ENCODE measurements at places on chromosomes 2 and 18. TPM values are rescaled to one million over a fixed set of nuclear protein-coding genes. Genes with fewer than 3 reads are reported as not detected.

The MC5R gene
- total RNA-seq: not detected

The REG3A gene
- not detected for total RNA-seq

The SULT1C2 gene
- total RNA-seq: not detected

The ARHGEF4 gene
- total RNA-seq: 70.3 TPM

The KCNE4 gene
- total RNA-seq: 0.33 TPM

The DSC1 gene
- total RNA-seq: 0.11 TPM

The GALNT13 gene
- total RNA-seq: not detected

The UGT1A4 gene
- 0.83 TPM for total RNA-seq

The SKA1 gene
- 18.2 TPM for total RNA-seq

GRCh38 chr2:46309052-46309953 is 12.1 kb downstream of the EPAS1 start:
- peak; percentile 97 for DNase-seq

DNA sequence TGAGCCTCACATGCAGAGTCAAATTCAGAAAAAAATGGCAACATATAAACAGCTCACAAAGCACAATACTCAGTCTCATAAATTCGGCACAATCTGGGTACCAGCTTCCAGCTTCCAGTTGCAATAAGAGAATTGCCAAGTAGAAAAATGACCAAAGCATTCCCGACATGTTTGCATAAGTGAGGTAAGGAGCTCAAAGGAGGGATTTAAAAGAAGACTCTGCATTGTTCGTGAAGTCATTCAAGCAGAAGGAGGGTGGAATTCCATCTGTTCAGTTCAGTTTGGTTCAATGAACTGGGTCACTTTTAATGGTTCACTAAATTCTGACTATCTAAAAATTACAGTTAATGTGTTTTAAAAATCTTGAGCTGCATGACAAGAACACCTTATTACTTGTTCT is 106.7 kb upstream of the KLHL14 start:
- DNase-seq: no peak

DNA sequence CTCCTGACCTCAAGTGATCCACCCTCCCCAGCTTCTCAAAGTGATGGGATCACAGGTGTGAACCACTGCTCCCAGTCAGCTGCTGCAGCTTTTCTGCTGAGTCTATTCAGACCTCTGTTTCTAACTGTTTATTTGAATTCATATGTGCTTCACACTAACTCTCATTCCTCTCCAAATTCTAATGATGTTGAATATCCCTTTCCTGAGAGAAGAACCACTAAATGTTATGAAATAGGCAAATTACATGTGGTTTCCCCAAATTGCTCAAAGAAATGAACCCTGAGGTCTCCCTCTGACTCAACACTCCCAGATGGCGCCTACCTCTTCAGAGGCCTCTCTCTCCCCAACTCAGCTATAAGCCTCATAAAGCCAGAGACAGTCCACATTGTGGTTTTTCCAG is 98.6 kb downstream of the IRS1 start:
- peak; percentile 87 for DNase-seq

DNA sequence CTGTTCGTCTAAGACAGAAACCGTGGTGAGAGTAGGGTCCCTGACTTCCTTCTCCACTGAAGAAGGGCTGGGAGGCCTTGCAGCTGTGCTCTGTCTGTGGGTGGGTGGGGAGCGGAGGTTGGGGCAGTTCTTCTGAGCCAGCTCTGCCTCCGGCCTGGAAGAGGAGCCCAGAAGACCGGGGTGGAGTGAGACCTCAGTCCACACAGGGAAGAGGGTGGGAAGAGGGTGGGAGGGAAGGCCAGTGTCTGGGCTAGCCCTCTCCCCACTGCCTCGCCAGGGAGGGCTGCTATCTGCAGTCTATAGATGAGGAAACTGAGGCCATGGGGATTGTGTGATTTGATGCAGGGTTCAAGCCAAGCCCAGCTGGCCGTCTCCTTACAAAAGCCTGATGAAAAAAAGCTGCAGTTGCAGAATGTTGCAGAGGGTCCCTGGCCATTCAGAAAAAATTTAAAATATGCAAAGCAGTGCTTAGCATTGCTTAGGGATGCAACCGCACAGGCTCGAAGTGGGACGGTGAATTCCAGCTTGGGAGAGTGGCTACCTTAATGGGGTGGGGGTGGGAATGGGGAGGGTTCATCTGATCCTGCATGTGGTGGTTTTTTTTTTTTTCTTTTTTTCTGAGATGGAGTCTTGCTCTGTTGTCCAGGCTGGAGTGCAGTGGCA is 181.6 kb upstream of the HS6ST1 start:
- no peak for DNase-seq

GRCh38 chr2:237752761-237753165 is 45.8 kb upstream of the RBM44 start:
- DNase-seq: no peak

- no peak for DNase-seq
Observed at GRCh38 chr2:190615555-190616200, 33.2 kb upstream of the NAB1 start.

GRCh38 chr2:197425550-197425949 is 9.3 kb downstream of the SF3B1 start:
- DNase-seq: no peak

DNA sequence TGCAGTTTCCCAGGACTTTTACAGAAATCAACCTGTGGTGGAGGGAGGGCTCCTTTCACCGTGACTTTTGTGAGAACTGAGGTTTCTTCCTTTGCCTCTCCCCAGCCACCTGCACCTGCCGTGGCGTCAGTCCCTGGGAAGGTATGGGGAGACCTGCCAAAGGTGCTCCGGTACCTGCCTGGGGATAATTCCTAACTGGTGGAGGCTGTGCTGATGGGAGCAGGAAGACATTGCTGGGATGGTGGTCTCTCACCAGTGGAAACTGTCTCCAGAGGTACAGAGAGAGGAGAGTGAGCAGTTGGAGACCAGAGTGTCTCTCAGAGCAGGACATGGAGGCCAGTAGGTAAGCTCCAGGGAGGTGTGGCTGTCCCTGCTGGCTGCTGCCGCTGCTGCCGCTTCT is 52.6 kb downstream of the CIB4 start:
- DNase-seq: no peak

GRCh38 chr2:3965211-3965610 is 261.8 kb downstream of the DCDC2C start:
- DNase-seq: no peak

GRCh38 chr2:108228006-108228405 is 11.8 kb upstream of the SULT1C3 start:
- DNase-seq: no peak

GRCh38 chr18:10259901-10260300 is 194.5 kb upstream of the APCDD1 start:
- peak; percentile 20 for DNase-seq

- DNase-seq: peak; percentile 41
Observed at GRCh38 chr2:141455211-141455826, 675.5 kb downstream of the LRP1B start.

DNA sequence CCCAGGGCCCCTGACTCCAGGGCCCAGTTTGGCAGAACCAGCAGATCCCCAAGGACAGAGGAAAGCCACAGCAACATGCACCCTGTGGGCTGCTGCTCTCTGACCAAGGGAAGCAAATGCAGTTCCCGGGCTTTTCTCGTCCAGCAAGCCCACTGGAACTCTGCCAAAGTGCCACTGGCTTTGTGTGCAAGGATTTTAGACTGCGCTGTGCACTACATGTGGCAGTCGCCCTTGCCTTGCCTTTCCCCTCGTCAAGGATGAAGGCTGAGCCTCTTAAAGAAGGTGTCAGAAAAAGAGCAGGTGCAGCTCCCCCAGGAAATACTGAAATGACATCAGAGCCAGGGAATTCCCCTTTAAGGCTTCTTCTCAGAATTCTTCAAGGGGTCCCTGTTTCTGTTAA is 199.2 kb downstream of the TFCP2L1 start:
- no peak for DNase-seq

DNA sequence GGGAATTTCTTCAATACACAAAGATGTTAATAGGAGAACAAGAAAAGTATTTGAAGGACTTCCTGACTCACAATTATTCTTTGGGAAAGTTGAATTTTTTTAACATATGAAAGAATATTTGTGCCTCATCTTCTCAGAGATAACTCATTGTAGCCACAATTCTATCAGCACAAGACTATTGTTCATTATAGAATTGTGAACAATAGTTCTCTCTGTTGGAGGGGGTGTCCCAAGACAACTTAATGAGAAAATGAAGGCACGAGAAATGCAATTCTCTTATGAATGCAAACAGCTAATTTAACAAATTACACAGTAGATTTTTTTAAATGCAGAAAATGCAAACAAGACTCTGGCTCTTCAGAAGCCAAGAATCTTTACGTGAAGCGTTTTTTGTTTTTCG is 157.0 kb downstream of the BARD1 start:
- DNase-seq: no peak

DNA sequence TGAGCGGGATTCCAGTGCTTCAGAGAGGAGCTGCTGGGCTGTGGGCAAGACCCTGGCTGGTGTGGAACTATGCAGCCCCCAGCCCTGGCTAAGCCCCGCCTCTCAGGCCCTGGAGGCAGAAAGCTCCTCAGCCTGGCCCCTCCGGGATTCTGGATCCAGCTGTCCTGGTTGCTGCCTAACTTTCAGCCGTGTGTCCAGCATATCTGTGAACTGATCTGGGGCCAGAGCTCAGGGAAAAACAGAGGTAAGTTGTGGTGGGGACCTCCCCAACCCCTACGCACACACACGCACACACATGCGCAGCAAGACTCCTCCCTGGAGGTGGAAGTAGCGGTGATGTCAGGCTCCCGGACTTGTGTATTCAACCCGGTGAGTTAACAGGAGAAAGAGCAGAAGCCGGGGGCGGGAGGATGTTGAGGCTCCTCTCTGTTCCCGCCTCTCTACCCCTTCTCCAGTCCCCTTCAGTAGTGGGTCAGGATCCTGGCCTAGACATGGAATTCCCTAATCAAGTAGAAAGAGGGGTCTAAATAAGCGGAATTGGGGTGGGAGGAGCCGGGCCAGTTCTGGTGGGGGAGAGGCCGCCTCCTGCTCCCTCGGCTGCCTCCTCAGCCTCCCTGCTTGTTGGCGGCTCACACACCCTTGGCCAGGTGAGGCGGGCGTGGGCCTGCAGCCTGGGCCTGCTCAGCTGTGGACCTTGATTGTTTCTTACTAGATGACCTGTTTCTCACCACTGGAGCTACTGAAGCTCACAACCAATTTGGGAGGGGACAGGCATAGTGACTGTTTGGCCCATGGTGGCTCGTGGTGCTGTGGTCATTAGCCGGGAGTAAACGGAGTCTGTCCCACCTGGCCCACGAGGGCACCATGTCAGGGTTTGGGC is 33.4 kb downstream of the SIX2 start:
- no peak for DNase-seq

GRCh38 chr2:153227981-153228380 is 250.6 kb downstream of the RPRM start:
- DNase-seq: no peak

DNA sequence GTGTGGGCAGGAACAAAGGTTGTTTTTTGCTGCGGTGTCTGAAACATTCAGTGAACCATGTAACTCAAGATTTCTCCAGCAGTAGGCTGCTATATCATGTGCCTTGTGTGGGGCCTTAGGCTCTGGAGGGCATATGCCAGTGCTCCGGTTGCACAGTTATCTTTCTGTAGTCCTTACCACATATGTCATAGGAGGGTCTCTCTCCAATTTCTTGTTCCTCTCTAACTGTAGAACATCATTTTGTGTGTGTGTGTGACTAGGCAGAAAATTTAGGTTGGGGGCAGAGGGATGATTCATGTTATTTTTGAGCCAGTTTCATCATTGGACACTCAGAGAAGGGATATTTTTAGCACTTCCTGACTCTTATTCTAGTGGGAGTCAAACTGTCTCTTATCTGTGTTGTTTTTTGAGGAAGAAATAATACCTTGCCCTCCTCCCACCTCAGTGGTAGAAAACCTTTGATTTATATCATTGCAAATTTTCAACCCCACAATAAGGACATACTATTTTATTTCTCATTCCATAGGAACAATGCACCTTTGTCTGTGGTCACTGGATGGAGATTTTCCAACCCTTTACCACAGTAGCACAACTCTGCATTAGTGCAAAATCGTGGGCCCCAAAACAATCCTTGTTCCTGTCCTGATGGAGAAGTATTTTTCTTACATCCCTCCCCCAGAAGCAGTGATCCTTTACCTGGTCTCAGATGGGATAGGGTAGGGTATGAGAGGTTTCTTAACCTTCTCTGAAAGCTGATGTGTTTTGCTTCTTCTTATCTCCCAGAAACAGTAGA is 113.9 kb downstream of the CCDC74A start:
- DNase-seq: no peak

DNA sequence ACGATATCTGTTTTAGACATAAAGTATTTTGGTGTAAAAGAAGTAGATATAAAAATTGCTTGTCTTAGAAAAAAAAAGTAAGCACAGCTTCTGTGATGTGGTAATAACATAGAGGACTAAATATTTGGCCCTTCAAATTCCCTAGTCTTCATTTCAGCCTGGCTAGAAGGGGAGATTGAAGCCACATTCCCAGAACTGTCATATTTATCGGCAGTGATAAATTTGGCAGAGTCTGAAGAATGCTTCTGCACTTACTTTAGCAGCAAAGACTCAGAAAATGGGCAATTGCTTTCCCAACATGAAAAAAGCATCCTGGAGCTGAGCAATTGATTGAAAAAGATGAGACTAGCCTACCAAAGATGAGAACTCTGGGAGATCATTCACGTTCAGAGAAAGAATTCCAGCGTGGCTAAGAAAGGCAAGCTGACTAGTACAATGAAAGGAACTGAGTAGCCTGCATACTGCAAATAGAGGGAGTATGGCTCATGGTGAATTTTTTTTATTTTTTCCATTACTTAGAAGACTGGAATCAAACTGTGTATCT is 278.7 kb upstream of the KLHL29 start:
- no peak for DNase-seq

DNA sequence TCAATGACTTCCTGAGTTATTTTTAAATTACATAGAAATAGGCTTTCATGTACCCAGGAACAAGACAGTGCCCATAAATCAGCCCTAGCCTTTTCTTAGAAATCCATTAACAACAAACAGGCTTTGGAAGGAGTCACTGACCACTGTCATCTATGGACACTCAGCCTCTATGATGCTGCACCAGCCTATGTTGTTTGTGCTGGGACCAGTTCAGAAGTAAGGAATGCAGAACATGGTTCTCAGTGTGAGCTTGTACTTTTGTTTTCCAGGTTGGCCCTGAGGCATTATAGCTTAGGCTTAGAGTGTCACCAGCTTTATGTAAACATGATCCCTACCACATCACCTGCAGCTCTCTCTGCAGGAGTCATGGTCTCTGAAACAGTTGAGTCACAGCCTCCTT is 335.7 kb upstream of the CDH7 start:
- DNase-seq: no peak

- DNase-seq: no peak
Observed at GRCh38 chr2:12303181-12304030, 413.3 kb upstream of the TRIB2 start.

- no peak for DNase-seq
Observed at GRCh38 chr18:61127714-61128467, 205.3 kb upstream of the CDH20 start.

DNA sequence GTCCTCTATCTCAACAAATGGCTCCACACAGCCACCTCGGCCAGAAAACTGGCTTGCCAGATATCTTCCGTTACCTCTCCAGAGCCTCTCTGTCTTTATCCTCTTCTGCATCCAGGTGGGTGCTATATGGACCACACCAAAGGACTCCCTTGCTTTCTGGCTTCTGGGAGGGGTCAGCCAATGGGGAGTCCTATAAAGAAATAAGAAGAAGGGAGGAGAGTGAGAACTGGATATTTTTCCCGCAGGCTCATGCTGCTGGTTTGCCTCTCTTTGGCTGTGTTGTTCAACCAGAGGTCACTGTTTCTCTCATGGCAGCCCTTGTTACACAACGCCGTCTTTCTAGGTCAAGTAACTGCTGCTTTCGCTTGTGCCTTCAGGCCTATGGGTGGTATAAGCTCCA is 72.7 kb downstream of the POLE4 start:
- DNase-seq: no peak

Measured in mammary epithelial cell (primary cell).